Mammary epithelial cell (primary cell): ENCODE measurements at places on chromosomes 11 and 22.

- no peak for DNase-seq
These were observed 104.5 kb downstream of the CHST1 start for GRCh38 chr11:45560913-45561281.

GRCh38 chr11:70483077-70483861 lies 84.9 kb downstream of the CTTN start:
- DNase-seq: peak; percentile 60

DNA sequence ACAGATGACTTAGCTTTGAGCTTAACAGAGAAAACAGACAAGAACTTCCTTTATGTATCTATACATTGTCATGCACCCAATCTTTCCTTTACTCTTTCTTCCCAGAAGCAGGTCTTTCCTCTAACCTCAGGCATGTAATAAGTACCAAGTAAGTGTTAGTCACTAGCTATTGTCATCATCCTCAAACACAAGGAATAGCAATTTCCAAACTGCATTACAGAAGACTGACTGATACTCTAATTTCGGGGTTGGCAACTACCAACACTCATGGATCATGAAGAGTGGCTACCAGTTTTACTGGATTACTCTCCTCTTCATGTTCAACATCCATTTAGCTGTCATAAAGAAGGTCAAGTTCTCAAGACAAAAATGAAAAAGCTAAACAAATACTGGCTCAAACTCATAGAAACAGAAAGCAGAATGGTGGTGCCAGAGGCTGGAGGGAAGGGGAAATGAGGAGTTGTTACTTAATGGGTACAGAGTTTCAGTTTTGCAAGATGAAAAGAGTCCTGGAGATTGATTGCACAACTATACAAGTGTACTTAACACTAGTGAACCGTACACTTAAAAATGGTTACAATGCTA lies 111.6 kb downstream of the SIK3 start:
- DNase-seq: peak; percentile 94

DNA sequence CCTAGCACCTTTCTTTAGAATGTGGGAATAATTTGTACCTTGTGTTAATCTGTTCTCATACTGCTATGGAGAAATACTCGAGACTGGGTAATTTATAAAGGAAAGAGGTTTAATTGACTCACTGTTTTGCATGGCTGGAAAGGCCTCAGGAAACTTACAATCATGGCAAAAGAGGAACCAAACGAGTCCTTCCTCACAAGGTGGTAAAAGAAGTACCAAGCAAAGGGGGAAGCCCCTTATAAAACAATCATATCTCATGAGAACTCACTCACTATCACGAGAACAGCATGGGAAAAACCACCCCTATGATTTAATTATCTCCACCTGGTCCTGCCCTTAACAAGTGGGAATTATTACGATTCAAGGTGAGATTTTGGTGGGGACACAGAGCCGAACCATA lies 127.1 kb upstream of the ANO3 start:
- no peak for DNase-seq

DNA sequence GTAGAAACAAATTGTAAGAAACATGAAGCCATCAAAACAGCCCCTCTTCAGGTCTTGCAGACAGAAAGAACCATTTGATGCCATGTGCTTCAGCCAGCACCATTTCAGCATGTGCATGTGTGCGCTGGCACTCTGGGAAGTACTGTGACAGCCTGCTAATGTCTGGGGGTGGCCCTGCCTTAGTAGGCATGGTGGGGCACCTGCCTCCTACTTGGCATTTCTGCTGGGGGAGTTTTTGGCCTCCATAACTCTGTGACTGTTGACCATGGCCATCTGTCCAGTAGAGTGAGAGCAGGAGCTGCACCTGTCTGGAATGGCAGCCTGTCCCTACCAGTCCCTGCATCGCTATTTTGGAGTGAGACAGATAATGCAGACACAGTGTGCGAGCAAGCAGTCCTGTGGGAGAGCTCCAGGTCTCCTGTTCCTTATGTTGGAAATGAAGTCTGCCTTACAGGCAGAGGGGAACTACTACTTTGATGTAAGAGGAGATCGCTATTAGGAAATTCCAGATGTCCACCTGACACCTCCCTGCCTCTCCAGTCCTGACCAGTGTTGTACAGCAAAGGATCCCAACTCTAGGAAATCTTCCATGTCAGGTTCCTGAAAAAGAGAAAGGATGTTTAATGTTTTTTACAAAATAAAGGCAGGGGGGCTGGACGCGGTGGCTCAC lies 102.5 kb downstream of the ATXN10 start:
- DNase-seq: no peak

GRCh38 chr11:126834573-126834972 lies 166.0 kb downstream of the KIRREL3 start:
- no peak for DNase-seq

GRCh38 chr22:46688949-46689348 lies 49.1 kb downstream of the CERK start:
- no peak for DNase-seq

DNA sequence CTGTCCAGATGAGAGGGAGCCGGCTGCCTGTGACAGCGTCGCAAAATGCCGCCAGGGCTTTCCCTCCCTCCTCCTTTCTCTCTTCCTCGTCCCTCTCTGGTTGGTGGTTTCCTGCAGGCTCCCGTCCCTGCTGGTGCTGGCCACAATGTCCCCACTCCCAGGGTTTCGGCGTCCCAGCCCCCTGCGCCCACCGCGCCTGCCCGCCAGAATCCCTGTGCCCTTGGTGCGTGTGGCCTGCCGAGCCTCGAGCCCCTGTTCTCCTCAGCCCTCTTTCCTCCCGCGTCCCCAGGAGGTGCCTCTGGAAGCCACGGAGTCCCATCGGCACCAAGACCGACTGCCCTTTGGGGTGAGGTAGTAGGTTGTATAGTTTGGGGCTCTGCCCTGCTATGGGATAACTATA lies 37.9 kb upstream of the PPARA start:
- DNase-seq: no peak

DNA sequence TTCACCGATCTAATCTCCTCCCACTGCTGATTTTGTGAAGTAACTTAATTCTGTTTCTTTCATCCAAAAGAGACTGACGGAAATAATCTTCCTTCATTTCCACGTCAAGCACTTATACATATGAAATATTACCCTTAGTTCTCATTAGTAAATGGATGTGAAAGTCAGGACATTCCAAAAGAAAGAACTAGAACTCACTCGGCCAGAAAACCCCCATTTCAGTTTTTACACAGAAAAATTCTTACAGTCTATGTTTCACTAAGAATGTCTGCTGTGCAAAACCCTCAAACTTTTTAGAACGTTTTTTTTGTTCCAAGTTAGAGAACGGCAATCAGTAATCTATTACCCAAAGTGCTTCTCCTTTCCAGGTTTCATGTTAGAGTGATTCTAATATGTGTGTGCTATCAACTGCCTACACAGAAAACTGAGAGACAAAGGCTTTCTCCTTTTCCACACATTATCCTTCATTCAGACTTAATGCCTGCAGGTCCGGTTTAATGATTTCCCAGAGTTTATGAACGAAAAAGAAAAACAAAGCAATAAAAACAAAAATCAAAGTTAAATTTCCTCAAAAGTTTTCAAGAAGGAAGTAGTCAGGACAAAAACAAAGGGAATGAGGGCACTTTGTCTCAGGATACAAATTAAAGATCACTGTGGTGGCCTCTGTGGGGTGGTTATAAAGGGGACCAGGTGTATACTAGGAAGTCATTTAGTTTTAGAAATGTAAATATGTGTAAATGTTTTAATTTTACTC lies 11.3 kb upstream of the SESN3 start:
- no peak for DNase-seq

DNA sequence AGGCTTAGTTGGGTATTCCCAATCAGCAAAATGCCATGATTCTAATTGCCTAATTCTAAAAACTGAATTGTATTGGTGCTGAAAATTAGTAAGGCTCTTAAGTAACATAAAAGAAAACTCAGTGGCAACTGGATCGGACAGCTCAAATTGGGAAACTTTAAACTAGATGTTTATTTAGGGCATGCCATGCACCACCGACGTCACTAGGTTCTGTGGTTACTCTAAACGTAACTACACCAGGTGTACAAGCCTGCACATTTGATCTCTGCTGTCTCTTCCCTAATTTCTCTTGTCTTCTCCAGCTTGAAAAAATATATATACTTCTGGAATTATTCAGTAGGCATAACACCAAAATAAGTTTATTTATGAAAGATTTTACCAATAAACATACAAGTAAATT lies 378.2 kb downstream of the DCDC1 start:
- no peak for DNase-seq

- no peak for DNase-seq
These were observed 131.7 kb downstream of the CTTN start for GRCh38 chr11:70530010-70530409.

- no peak for DNase-seq
These were observed 139.2 kb downstream of the WNT11 start for GRCh38 chr11:76067099-76067498.

DNA sequence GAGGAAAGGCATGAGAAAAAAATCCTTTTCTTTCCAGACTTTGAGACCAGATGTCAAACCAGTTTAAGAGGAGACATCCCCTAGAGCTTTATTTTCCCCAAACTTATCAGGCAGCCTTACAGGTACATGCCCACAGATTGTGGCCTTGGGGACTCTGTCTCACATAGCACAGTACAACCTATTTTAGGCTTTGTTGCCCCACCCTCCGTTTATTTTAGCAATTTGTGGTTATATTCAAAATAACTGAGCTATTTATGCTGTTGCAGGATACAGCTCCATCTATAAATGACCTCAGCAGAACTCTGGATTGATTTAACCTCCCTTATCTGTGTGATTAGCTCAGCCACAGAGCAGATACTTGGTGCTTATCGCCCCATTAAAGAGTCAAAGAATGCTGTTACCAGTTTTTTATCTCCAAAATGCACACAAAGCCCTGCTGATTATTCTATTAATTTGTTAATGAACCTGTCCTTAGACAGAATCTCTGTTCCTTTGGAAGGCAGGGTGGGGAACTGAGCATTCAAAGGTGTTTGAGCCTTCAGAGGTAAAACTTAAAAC lies 525.2 kb downstream of the OPCML start:
- no peak for DNase-seq

- DNase-seq: peak; percentile 29
These were observed 27.4 kb upstream of the YPEL1 start for GRCh38 chr22:21762712-21763581.

DNA sequence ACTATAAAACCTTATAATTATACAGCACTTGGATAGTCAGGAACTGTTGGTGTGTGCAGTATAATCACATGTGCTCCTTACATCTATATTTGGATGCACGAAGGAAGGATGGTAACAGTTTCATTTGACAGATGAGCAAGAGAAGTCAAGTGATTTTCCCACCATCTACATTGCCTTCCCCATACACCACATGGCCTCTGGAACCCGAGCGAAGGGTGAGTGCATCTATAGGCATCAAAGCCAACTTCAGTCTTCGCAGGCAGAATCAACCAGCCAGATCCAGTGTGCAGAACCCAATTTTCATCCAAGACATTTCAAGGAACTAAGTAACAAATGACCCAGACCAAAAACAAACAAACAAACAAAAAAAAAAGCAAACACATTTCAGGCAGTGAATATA lies 85.1 kb upstream of the BLID start:
- DNase-seq: no peak

DNA sequence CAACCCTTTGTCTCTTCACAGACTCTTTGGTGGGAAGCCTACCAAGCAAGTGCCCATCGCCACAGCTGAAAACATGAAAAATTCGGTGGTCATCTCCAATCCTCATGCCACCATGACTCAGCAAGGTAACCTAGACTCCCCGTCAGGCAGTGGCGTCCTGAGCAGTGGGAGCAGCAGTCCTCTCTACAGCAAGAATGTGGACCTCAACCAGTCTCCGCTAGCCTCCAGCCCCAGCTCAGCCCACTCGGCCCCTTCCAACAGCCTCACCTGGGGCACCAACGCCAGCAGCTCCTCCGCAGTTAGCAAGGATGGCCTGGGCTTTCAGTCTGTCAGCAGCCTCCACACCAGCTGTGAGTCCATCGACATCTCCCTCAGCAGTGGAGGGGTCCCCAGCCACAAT lies 111.6 kb downstream of the DBX1 start:
- DNase-seq: no peak

GRCh38 chr11:12727563-12728211 lies 53.5 kb downstream of the TEAD1 start:
- no peak for DNase-seq

- peak; percentile 23 for DNase-seq
These were observed 61.0 kb downstream of the APIP start for GRCh38 chr11:34855021-34855753.

- peak; percentile 69 for DNase-seq
These were observed 27.0 kb upstream of the AMOTL1 start for GRCh38 chr11:94741022-94741679.

GRCh38 chr11:63853476-63853875 lies 14.6 kb downstream of the MARK2 start:
- no peak for DNase-seq

- DNase-seq: peak; percentile 29
These were observed 67.9 kb downstream of the MCM5 start for GRCh38 chr22:35467681-35468434.

DNA sequence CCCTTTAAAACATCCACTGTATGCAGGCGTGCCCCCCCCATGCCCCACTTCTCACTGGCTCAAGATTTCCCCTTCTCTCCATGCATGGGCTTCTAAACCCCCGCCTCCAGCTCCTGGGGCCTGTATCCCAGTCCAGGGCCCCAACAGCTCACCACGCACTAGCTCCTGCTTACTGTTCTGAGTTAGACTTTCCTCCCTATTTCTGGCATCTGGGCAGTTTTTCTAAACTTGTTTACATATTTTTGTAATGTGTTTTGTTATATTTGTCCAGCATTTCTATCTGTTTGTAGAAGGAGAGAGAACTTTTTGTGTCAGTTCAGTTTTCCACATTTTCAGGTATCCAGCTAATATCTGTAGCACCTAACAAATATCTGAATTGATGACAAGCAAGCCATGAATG lies 178.5 kb downstream of the SPON1 start:
- no peak for DNase-seq

- DNase-seq: no peak
These were observed 188.9 kb downstream of the BRD1 start for GRCh38 chr22:49638788-49639187.

DNA sequence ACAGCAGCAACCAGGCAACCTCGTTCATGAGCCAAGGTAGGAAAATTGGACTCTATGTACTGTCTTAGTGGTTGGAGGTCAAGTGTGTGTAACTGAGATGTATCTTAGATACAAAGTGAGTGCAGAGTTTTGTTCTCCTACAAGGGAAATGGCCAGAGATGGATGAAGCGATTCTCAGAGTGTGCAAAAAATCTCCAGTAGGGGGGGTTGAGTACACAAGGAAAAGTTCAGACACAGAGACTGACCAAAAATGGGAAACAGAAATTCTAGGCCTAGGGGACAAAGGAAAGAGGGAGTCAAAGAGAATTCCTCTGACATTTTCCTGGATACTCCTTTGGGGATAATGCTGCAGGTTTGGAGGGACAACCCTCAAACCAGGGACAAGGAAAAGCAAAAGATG lies 38.2 kb upstream of the OR5AK2 start:
- no peak for DNase-seq

- DNase-seq: no peak
These were observed 85.6 kb upstream of the EED start for GRCh38 chr11:86158704-86159580.

DNA sequence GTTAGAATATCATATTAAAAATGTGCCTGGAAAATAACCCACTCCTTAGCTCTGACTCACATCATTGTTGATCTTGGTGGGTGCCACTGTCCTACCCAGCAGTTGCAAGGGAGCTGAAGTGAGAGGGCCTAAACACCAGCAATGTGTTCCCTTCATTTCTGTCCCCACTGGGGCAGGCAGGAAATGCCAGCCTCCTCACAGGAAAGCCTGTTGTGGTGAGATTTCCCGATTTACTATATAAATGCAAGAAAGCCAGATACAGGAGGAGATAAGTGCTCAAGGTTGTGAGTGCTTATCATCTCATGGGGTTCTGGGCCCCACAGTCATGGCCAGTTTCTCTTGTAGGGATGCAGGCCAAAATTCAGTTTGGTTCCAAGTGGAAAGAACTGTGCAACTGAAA lies 15.8 kb upstream of the FLI1 start:
- no peak for DNase-seq
